HS-5 (cell line): ENCODE measurements at places on chromosomes 3 and 15.

DNA sequence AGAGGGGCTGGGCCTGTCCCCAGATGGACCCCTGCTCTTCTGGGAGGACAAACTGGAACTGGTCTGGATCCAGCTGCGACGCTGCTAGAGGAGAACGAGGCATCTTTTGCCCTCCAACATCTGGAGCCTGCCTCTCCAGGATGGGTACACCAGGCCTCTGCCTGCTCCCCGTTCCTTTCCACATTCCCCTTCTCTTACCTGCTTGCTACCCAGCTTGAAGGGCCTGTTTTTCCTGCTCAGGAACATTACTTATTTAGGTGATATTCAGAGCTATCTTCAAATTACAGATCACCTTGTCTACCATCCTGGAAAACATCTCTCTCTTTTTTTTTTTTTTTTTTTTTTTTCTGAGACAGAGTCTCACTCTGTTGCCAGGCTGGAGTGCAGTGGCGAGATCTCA lies 64.0 kb downstream of the CHRD start:
- no peak for DNase-seq

GRCh38 chr3:72213296-72214065 lies 428.5 kb upstream of the PROK2 start:
- DNase-seq = no peak

DNA sequence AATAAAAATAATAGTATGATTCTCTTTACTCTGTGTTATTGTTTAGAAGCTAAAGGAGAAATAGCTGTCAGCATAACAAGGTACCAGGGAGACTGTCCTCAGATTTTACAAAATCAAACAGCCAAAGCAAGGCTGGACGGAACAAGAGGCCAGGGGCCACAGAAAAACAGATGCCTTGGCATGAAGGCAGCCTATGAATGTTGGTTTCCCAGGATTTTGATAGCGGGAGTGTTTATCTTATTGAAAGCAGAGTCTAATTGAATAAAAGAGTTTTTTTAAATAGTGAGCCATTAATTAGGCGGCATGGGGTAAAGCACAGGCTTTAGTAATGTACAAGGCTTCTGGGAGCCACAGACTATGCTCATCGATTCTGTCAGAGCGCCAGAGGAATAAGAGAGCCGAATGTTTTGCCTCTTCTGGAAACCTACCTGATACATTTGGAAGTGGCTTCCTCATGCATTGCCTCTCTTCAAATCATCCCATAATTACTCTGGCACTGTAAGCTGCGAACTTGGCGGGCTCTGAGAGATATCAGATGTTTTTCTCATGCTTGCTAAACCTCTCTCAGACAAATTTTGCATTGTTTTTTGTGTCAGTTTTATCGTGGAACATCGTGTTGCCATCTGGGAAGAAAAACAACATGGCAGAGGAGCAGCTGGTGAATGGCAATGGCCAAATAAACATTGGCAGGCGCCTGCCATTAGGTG lies 30.4 kb upstream of the TMCO5A start:
- no peak for DNase-seq

- DNase-seq = no peak
Observed at GRCh38 chr3:54519493-54519892, 397.1 kb downstream of the CACNA2D3 start.

GRCh38 chr3:4245671-4246070 lies 57.5 kb upstream of the SETMAR start:
- no peak for DNase-seq

DNA sequence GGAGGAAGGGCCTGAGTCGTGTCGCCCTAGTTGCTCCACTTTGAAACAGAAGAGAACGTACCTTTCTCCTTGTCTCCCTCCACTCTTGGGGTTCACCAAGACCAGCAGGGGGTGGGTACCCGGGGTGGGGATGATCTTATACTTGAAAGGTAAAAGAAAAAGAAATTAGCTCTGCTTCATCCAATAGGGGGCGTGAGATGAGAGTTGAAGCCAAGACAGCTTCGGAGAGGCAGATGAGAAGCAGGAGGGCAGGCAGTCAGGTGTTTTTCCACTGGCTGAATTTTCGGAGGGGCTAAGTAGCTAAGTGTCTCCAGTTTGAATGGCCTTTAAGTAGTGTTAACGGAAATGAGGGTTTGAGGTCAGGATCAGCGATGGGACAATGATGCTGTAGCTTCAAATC lies 100.4 kb downstream of the DGKG start:
- no peak for DNase-seq

- DNase-seq = no peak
Observed at GRCh38 chr15:92288755-92289154, 104.9 kb upstream of the ST8SIA2 start.

GRCh38 chr3:138600100-138600745 lies 6.2 kb upstream of the CEP70 start:
- no peak for DNase-seq

GRCh38 chr3:9903238-9903624 lies 583 bp downstream of the IL17RE start:
- peak; percentile 42 for DNase-seq

GRCh38 chr3:24310887-24311286 lies 183.8 kb downstream of the THRB start:
- no peak for DNase-seq

GRCh38 chr3:135348690-135349089 lies 553.6 kb downstream of the EPHB1 start:
- no peak for DNase-seq

- peak; percentile 65 for DNase-seq
Observed at GRCh38 chr15:82936966-82937711, 15.4 kb downstream of the HOMER2 start.

DNA sequence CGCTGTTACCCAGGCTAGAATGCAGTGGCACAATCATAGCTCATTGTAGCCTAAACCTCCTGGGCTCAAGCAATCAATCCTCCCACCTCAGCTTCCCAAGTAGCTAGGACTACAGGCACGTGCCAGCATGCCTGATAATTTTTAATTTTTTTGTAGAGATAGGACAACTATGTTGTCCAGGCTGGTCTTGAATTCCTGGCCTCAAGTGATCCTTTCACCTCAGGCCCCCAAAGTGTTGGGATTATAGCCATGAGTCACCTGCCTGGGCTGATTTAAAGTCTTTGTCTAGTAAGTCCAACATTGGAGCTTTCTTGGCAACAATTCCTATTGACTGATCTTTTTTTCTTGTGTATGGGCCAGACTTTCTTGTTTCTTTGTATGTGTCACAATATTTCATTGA lies 28.1 kb downstream of the SPINK8 start:
- DNase-seq = no peak

DNA sequence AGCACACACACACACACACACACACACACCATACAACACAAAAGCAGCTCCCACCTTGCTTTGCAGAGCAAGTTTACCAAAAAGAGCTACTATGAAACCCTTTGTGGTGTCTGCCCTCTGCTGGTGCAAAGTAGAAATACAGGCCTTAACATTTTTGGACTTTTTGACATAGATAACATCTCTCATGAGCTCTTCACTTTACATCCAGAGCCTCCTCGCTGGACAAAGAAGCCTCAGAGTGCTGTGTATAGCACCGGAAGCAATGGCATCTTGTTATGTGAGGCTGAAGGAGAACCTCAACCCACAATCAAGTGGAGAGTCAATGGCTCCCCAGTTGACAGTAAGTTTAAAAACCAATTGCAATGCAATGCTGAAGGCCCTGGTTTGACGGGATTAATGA lies 157.9 kb downstream of the CHL1 start:
- DNase-seq = no peak

DNA sequence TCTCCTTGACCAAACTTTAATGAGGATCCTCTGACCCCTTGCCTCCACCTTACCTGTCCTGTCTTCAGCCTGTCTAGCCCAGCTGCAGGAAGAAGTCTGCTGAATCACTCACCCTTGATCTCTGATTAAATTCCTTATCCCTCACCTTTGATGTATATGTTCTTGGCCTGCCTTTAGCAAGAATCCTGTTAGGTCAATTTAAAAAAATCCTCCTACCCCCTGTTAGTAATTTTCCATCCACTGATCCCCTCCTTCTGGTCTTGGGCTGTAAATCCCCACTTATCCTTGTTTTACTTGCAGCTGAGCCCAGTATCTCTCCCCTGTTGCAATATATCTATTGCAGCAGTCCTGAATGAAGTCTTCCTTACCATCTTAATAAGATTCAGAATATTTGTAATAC lies 39.0 kb downstream of the MYH15 start:
- no peak for DNase-seq

GRCh38 chr3:10330319-10330718 lies 9.4 kb upstream of the SEC13 start:
- no peak for DNase-seq

DNA sequence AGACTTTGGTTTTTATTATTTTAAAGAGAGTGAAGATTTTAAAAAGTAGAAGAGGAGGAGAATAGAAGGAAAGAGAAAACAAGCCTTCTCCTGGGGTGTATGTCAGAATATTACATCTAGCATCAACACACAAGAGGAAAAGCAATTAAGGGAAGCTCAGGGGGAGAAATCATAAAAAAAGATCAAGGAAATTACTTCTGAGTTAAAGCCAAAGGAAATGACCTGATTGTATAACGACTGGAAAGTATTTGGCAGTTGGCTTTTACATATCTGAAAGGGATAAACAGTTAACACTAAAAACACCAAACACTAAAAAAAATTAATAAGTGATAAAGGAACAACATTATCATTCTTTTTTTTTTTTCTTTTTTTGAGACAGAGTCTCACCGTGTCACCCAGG lies 58.4 kb downstream of the CPNE4 start:
- no peak for DNase-seq

DNA sequence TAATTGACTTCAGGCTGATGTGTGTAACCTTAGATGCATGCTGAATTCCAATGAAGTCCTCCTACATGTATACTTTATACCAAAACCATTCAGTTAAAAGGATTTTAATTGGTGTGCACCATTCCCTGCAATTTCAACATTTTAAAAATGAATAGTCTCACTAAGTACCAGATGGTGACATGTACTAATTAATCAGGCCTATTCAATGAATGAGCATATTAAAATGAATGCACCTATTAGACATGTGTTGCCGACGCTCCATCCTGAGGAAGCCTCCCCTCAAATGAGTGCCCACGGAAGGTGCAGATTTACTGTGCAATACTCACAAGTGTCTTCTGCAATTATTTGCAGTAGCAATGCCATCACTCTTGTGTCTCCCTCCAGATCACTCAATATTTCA lies 124.7 kb upstream of the TSPAN3 start:
- no peak for DNase-seq

- no peak for DNase-seq
Observed at GRCh38 chr3:184563561-184563925, 2.0 kb downstream of the EPHB3 start.

DNA sequence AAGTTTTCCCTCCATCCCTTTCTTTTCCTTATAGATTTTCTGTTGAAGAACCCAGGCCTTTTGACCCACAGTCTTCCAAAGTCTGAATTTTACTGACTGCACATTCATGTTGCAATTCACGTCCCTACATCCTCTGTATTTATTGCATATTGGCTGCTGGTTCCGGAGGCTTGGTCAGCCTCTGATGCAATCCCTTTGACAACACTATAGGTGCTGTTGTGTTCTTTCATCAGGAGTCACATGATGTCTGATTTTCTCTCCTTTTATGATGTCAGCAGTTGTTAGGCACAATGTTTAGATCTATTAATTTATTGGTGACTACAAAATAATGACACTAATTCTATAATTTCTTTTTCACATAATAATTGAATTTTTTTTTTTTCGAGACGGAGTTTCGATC lies 8.7 kb downstream of the CYP1A1 start:
- no peak for DNase-seq

DNA sequence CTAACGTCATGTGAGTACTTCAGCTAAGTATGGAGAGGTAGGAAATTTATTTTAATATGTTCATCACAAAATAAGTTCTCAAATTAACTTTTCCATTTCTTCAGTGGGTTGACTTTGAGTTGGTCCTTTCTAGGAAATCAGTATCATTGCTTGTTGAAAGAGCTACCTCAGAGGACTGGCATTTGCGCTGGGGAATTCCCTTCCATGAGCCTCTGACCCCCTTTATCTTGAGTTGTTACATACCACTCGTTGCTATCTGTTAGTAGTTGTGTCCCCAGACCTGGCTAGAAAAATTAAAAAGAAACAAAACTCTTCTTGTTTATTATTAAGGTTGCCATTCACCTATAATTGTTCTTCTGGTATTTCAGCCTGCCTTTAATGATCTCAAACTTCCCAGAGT lies 96.8 kb upstream of the ROBO2 start:
- no peak for DNase-seq

GRCh38 chr15:65258375-65259262 lies 28.1 kb downstream of the PARP16 start:
- no peak for DNase-seq

DNA sequence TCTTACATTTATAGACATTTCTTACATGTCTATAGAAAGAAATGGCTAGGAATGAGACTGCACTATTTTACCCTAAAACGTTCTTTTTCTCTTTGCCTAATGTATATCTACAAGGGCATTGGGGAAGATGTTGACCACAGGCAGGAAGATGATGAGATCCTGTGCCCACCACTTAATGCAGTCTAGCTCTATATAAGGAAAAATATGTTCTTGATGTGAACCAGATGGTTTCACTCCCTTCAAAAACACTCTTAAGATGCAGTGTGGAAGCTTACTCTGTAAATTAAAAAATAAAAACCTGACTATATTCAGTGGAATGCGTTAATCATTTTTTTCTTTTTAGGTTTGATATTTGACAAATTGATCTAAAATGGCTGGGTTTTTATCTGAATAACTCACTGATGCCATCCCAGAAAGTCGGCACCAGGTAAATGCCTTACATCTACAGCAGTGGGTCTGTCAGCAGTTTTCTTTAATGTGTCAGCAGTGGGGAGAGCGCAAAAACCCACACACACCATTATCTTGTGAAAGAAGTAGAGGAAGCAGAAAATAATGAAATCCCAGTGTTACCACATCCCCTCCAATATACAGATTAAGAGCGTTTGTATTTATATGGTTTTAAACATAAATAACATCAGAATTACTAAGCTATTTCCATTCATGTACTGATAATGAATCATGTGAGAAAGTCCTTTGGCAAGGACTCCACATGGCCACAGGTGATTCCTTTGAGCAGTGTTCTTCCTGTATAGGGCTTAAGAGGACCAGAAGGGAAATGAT lies 10.1 kb downstream of the AGTR1 start:
- DNase-seq = no peak

- DNase-seq = no peak
Observed at GRCh38 chr3:64049136-64049535, 25.8 kb upstream of the PSMD6 start.
